ENCODE measurements at places on chromosomes 3 and 15. TPM values are rescaled to one million over a fixed set of nuclear protein-coding genes. Genes with fewer than 3 reads are reported as not detected.

Gene CHSY1
- total RNA-seq, result 34.6 TPM

Gene ABHD17C
- total RNA-seq, result 32.2 TPM

- H3K27ac ChIP-seq, result no peak overlapping the region
- no peaks in the 10 kb centered on the region for H3K4me1 ChIP-seq
- no peak overlapping the region for H3K4me3 ChIP-seq
- no peaks in the 10 kb centered on the region for H3K27me3 ChIP-seq
Observed at GRCh38 chr3:23845326-23846216, 39.8 kb downstream of the UBE2E1 start.

DNA sequence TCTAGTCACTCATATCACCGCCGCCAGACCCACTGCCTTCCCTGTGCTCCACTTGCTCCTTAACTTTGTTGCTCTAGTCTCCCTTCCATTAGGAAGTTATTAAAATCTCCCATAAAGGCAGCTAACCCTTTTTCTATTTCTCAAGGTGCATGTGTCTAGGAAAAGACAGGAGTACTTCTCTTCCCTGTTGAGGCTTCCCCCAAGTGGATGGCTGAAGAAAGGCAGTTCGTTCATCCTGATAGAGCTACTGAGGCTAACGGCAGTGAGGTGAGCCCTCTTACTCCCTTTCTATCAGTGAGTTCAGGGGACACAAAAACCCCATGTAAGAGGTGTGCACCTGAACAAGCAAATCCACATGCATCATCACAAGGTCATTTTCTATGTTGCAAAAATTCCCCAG is 397.8 kb downstream of the IGSF11 start:
- H3K27ac ChIP-seq, result no peak overlapping the region
- H3K4me3 ChIP-seq, result no peak overlapping the region
- H3K36me3 ChIP-seq, result no peaks in the 10 kb centered on the region
- no peak for DNase-seq
- no peaks in the 10 kb centered on the region for H3K4me1 ChIP-seq
- H3K27me3 ChIP-seq, result no peaks in the 10 kb centered on the region

GRCh38 chr15:87268675-87269074 is 987.9 kb downstream of the NTRK3 start:
- H3K4me3 ChIP-seq, result no peak overlapping the region
- H3K27me3 ChIP-seq, result no peaks in the 10 kb centered on the region
- H3K36me3 ChIP-seq, result no peaks in the 10 kb centered on the region
- DNase-seq, result no peak
- H3K27ac ChIP-seq, result no peak overlapping the region
- no peaks in the 10 kb centered on the region for H3K4me1 ChIP-seq
